ENCODE measurements at places on chromosomes 13 and 19. TPM values are rescaled to one million over a fixed set of nuclear protein-coding genes. Genes with fewer than 3 reads are reported as not detected.

The PDX1 gene
- total RNA-seq = not detected

The VAV1 gene
- total RNA-seq = 5.6 TPM

The RAX2 gene
- not detected for total RNA-seq

The AMER2 gene
- total RNA-seq = not detected

The KLK5 gene
- total RNA-seq = 185 TPM

The CGB3 gene
- not detected for total RNA-seq

The SLC25A41 gene
- not detected for total RNA-seq

All from hair follicular keratinocyte (primary cell).